Mammary epithelial cell (primary cell): ENCODE measurements at places on chromosomes 3 and 15. TPM values are rescaled to one million over a fixed set of nuclear protein-coding genes. Genes with fewer than 3 reads are reported as not detected.

GRCh38 chr15:33059184-33059583 is 135.3 kb downstream of the FMN1 start:
- no peak for DNase-seq

The DLL4 gene
- total RNA-seq: not detected in 2 replicates

- DNase-seq: no peak
Observed at GRCh38 chr3:129402210-129402609, 26.2 kb downstream of the EFCAB12 start.

- no peak for DNase-seq
Observed at GRCh38 chr3:52480768-52481715, 14.1 kb upstream of the STAB1 start.

The TTC23 gene
- 15.7 and 18.1 TPM in 2 replicates for total RNA-seq

- no peak for DNase-seq
Observed at GRCh38 chr3:156142702-156143101, 22.3 kb downstream of the KCNAB1 start.

DNA sequence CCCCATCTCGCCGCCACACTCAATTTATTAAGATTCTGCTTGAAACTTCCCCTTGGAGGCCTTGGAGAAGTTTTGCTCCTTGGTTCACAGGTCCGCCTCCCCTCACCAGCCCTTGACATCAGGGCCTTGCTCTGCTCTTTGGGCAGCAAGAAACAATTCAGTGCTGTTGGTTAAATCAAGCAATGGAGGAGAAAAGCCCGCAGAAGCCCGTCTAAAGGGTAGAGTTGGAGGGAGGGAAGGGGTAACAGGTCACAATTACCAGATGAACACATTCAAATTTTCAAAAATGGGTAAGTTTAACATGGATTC is 429 bp downstream of the PARP9 start:
- no peak for DNase-seq

The YEATS2 gene
- total RNA-seq: 45.0 TPM

- DNase-seq: no peak
Observed at GRCh38 chr3:10149226-10149625, 7.6 kb downstream of the VHL start.

The KNG1 gene
- not detected for total RNA-seq

DNA sequence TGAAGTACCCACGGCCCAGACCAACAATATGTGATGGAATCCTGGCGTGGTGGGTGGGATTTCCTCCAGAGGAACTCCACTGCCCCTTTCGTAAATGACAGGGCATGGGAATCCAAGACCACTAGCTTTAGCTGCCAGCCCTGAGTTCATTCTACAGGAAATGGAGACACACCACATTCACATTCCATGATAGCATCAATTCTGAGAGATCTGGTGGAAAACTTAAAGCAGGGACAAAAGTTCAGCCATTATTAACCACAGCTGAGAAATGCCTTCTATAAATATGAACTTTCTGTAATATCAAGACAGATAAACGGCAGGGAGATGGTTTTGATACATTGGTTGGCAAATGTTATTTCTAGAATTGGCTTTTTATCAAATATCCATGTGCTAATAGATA is 98.2 kb downstream of the FBN1 start:
- DNase-seq: no peak

DNA sequence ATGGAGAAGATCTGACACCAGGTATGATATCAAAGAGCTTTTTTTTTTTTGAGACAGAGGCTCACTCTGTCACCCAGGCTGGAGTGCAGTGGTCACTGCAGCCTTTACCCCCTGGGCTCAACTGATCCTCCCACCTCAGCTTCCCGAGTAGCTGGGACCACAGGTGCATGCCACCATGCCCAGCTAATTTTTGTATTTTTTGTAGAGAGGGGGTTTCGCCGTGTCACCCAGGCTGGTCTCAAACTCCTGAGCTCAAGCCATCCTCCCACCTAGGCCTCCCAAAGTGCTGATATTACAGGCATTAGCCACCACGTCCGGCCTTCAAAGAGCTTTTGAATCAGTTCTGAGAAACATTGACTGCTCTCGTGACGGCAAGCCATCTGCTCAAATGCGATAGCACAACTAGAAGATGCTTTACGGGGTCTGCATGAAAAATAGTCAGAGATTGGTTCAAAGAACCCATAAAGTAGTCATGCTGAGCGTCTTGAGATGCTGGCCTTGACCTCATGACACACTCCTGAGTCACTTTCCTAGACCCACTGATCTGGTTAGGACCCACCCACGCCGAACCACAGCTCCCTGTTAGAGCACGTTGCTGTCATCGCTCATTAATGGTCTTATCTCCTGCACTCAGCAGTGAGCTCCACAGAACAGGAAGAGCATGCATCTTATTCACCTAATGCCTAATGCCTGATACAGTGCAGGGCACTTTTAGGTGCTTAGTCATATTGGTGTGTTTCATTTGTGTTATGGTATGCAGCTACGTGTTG is 57.0 kb upstream of the NR2F2 start:
- DNase-seq: peak; percentile 100

GRCh38 chr3:81726132-81726531 is 35.3 kb downstream of the GBE1 start:
- DNase-seq: no peak

DNA sequence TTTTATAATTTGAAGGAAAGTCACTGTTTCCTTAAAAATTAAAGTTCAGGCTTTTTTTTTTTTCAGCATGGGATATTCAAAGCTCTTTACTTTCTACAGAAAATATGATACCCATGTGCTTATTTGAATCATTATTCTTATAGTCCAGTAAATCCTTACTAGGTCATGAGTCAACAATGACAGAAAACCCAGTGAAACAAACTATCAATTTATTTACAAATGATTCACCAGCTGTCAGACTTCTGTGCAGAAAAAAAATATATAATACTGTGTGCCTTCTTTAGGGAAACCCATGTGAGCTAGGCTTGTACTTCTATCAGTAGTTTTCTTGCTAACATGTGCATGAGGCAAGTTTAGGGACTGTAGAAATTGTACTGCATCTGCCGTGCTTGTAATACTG is 1.2 kb downstream of the ACP3 start:
- DNase-seq: peak; percentile 57

- DNase-seq: no peak
Observed at GRCh38 chr15:77369168-77369567, 50.7 kb downstream of the PEAK1 start.

GRCh38 chr3:48065035-48065434 is 48.8 kb upstream of the MAP4 start:
- DNase-seq: no peak

- DNase-seq: no peak
Observed at GRCh38 chr15:25062551-25063430, 108.0 kb downstream of the SNRPN start.

The CFAP100 gene
- not detected for total RNA-seq

GRCh38 chr3:150519026-150519425 is 27.3 kb downstream of the SERP1 start:
- peak; percentile 87 for DNase-seq

The SEMA5B gene
- total RNA-seq: 0.33 TPM
